ENCODE measurements at places on chromosomes 12 and 14. TPM values are rescaled to one million over a fixed set of nuclear protein-coding genes. Genes with fewer than 3 reads are reported as not detected.

Gene OR6C2
- not detected for total RNA-seq

Gene LRRC43
- 2.6 TPM for total RNA-seq

Gene RITA1
- total RNA-seq: 32.9 TPM

Gene GNB3
- total RNA-seq: 0.20 TPM

Gene TMPRSS12
- not detected for total RNA-seq

Gene TAS2R50
- 0.20 TPM for total RNA-seq

Gene PRICKLE1
- total RNA-seq: 11.1 TPM

Gene IRAK4
- 14.5 TPM for total RNA-seq

Gene BLOC1S1
- total RNA-seq: 155 TPM

Gene KRT83
- not detected for total RNA-seq

Gene SLC4A8
- 1.2 TPM for total RNA-seq

Gene CCDC38
- 0.15 TPM for total RNA-seq

Gene TSPAN11
- total RNA-seq: 3.6 TPM

Data from mammary microvascular endothelial cell (primary cell).